ENCODE measurements at places on chromosomes 5 and 9. TPM values are rescaled to one million over a fixed set of nuclear protein-coding genes. Genes with fewer than 3 reads are reported as not detected.
A peak's percentile ranks its signal among the peaks of the same experiment; 100 is the strongest.

GRCh38 chr9:27426511-27427271, 97.4 kb upstream of the IFNK start:
- no peak for DNase-seq

DNA sequence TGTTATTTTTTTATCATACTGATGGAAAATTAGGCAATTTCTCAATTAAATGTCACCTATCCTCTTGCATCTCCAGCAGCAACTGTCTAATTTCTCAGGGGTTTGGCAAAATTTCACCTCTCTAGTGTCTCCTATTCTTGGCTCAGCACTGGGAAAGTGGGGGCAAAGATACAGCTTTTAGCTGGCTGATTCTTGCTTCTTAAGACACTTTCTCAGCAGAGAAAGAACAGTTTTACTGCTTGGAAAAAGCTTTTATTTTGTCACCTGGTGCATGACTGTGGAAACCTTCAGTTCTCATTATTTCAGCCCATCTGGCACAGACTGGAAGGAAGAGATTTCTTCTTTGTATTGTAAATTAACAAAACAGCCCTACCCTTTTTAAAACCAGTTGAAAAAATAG, 283.6 kb upstream of the SGCD start:
- DNase-seq, result no peak

GRCh38 chr9:19283072-19283710, 52.7 kb downstream of the DENND4C start:
- no peak for DNase-seq

DNA sequence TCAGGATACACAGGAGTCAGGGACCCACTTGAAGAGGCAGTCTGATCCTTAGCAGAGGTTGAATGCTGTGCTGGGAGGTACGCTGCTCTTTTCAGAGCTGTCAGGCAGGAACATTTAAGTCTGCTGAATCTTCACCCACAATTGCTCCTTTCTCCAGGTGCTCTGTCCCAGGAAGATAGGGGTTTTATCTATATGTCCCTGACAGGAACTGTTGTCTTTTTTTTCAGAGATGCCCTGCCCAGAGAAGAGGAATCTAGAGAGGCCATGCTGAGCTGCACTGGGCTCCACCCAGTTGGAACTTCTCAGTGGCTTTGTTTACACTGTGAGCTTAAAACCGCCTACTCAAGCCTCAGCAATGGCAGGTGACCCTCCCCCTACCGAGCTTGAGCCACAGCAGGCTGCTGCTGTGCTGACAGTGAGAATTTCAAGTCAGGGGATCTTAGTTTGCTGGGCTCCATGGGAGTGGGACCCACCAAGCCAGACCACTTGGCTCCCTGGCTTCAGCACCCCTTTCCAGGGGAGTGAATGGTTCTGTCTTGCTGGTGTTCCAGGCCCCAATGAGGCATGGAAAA, 169.0 kb downstream of the FBXL17 start:
- peak; percentile 24 for DNase-seq

GRCh38 chr5:180785794-180786221, 16.8 kb downstream of the MGAT1 start:
- peak; percentile 83 for DNase-seq

DNA sequence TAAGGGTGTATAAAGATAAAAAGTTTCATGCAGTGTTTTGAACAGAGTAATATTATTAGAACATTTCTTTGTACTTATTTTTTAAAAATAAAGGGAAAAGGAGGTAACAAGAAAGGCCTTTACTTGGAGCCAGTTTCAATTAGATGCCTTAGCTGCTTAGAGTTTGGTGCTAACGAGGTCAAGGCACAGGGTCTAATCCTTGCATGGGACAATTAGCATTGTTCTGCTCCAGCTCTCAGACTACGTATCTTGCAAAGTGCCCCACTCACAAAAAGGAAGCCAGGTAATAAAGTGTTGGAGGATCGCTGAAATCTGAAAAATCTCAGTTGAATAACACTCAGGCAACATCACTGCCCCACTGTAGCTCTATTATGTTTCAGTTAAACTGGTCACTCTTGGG, 2011.3 kb downstream of the EFNA5 start:
- no peak for DNase-seq

DNA sequence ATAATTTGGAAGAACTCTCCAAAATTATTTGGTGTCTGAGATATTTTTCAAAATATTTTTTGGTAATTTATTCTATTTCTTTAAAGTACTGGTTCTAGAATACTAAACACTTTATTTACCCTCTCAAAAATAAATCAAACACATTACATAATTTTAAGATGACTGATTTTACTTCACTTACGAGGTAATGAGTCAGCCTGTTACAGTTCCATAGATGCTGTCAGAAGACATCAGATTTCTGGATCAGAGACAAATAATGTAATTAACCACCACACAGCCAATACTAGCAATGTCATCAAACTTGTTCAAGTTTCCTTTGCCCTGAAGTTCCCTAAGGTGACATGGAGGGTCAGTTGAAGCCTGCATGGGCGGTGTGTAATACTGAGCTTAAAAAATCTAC, 106.1 kb upstream of the CDH9 start:
- no peak for DNase-seq

- no peak for DNase-seq
Observed at GRCh38 chr5:15968993-15969392, 210.6 kb downstream of the MARCHF11 start.

- no peak for DNase-seq
Observed at GRCh38 chr5:69284203-69284602, 48.4 kb downstream of the CCDC125 start.

- peak; percentile 69 for DNase-seq
Observed at GRCh38 chr5:77560677-77561263, 68.7 kb upstream of the WDR41 start.

DNA sequence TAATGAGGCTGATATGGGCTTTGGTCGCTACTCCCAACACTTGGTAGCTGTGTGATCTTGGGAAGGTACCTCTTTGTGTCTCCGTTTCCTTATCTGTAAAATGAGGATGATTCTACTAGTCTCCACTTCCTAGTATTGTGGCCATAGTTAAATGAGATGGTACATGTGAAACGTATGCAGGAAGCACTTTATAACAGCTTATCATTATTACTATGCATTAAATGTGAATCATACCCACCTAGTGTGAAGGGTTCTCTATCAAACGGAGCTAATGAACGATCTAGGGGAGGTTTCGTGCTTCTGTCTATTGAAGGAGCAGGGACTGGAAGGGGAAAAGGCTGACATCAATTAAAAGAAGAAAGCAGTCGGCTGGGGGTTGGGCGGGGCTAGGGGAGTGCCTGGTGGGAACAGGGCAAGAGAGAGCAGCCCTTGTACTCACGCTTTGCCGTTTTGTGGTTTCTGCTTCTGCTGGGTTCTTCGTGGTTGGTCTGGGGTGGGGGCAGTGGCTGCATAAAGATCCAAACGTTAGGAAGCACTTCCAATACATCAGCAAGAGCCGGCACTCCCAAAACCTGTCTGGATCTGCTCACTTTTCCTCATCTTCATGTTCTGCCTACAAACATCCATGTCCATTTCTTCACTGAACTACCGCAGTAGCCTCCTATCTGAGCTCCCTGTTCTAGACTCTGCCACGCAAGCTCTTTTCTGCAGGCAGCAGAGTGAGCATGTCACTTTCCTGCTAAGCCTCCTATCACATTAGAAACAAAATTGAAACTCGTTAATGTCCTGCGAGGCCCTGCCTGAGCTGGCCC, 30.8 kb downstream of the LCP2 start:
- no peak for DNase-seq

Gene OCLN
- total RNA-seq, result 2.3 TPM

- DNase-seq, result peak; percentile 67
Observed at GRCh38 chr9:128341435-128341849, 1.1 kb downstream of the SLC27A4 start.

DNA sequence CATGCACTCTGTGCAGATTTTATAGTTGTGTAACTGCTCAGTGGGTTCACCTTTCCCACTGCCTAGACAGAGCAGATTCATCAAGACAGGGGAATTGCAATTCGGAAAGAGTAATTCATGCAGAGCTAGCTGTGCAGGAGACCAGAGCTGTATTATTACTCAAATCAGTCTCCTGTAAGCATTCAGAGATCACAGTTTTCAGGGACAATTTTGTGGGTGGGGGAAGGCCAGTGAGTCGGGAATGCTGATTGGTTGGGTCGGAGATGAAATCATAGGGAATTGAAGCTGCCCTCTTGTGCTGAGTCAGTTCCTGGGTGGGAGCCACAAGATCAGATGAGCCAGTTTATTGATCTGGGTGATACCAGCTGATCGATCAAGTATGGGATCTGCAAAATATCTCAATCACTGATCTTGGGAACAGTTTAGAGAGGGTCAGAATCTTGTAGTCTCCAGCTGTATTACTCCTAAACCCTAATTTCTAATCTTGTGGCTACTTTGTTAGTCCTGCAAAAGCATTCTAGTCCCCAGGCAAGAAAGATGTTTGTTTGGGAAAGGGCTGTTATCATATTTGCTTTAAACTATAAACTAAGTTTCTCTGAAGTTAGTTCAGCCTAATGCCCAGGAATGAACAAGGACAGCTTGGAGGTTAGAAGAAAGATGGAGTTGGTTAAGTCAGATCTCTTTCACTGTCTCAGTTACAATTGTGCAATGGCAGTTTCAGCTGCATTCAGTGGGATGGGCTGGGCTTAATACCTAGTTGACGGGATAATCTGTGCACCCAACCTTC, 12.7 kb upstream of the SVEP1 start:
- DNase-seq, result no peak

DNA sequence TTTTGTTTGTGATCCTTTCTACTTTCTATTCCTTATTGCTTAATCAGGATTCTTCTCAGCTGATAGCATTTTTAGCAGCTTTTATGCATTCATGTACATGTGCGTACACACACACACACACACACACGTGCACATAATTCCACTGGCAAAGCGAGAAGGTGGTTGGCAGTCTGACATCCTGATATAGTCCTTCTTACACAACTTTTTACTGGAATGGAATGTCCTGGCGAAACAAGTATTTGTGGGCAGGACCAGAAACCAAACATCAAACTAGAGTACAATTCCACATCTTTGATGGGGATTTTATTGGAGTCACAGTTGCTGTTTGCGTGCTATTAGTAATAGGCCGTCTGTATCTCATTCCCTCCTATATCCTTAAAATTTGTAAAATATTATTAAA, 356.5 kb downstream of the CCDC171 start:
- DNase-seq, result peak; percentile 67

GRCh38 chr9:116362493-116362892, 208.9 kb downstream of the PAPPA start:
- no peak for DNase-seq

DNA sequence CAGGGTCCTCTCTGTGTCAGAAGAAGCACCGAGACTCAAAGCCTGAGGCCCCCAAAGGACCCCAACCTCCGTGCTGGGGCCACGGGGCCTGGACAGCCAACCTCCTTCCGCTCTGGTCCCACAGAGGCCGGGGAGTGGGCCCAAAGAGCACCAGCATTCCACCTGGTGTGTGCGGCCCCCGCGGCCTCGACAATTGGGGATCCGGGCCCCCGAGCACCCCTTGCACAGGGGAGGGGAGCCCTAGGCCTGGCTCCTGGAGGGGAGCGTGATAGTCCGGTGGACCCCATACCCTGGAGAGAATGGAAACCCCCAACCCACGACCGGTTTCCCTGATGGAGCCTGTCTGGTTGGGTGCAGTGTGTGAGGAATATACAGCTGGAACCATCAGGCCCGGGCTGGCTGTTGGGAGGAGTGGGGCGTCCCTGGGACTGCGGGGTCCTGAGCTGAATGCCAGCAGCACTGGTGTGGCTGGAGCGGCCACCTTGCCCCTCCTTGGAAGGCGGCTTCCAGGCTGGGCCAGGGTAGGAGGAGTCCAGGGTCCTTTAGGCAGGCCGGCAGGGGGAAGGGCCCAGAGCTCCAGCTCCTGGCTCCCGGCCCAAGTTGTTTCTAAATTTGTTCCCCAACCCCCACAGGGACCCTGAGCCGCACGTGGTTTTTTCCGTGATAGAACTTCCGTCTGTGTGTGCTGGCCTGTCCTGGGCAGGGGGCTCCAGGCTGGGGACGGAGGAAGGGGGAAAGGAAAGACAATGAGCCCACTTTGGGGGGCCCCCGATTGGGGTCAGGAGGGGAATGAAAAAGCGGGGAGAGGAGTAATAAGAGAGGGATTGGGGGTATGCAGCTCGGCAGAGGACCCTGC, 825 bp upstream of the TOR4A start:
- DNase-seq, result peak; percentile 45

- DNase-seq, result no peak
Observed at GRCh38 chr5:132595624-132596023, 38.8 kb downstream of the RAD50 start.

GRCh38 chr9:109286981-109287380, 33.9 kb downstream of the EPB41L4B start:
- DNase-seq, result no peak

DNA sequence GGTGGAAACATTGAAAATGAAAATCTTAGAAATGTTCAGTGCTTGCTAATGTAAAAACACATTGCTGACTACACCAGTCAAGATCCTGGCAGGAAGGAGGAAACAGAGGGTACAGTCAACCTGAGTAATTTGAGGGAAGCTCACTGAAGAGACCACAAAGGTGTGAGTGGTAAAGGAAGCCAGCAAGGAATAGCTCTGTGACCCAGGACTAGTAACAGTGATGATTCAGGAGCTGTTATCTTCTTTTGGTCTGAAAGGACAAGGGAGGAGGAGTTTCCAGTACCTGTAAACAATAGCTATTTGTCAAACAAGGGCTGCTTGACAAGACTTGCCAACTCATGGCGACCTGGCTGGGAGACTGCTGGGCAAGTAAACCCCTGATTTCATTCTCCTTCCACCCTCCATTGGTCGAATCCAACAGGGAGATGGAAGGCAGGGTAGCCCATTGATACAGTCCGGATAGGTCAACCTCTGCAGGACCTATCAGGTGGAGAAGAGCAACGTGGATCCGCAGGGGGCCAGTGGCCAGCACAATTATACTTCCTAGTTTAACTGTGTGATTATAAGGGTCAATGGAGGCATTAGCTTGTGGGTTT, 68.1 kb downstream of the MAMDC2 start:
- peak; percentile 13 for DNase-seq

- DNase-seq, result peak; percentile 93
Observed at GRCh38 chr9:105243015-105243686, 1.3 kb upstream of the SLC44A1 start.

DNA sequence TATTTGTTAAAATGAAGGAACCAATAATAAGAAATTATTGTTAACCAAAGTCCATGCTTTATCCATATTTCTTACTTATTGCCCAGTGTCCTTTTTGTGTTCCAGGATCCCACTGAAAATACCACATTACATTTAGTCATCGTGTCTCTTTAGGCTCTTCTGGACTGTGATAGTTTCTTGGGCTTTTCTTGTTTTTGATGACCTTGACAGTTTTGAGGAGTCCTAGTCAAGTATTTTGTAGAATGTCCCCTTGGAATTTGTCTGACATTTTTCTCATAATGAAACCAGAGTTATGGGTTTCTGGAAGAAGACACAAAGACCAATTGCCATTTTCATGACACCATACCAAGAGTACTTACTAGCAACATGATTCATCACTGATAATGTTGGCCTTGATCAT, 13.6 kb upstream of the COMMD10 start:
- DNase-seq, result no peak

GRCh38 chr9:83405759-83406158, 132.4 kb downstream of the FRMD3 start:
- DNase-seq, result no peak

DNA sequence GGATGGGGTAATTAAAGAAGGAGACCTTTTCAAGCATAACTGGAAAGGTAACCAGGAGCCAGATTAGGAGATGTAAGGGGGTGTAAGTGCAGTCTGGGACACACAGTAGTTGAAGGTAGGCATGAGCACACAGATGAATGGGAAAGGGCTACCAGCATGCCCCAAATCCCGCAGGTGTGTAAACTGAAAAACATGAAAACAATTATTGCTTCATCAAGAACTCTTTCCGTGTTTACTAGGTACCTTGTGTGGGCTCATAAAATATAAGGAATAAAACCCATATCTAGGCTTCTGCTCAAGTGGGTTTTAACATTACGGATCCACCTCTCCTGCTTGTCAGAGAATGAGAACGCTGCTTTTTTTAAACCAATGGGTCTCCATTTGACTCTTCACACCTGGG, 1.1 kb downstream of the MAPKAP1 start:
- no peak for DNase-seq
